ENCODE measurements at places on chromosomes 6 and 20. TPM values are rescaled to one million over a fixed set of nuclear protein-coding genes. Genes with fewer than 3 reads are reported as not detected.

The RNF182 gene
- 1.8 TPM for total RNA-seq

The LRRC1 gene
- total RNA-seq = 2.6 TPM

The KHDC1L gene
- total RNA-seq = 2.2 TPM

The HLA-DQB1 gene
- not detected for total RNA-seq

GRCh38 chr6:99349171-99350141, at the start of gene FAXC:
FAXC (minus strand) TSS chr6:99349674; CDS start chr6:99349372, 302 bp downstream.
- DNase-seq = peak; percentile 73
- no peaks in the 10 kb centered on the region for H3K36me3 ChIP-seq
- H3K27me3 ChIP-seq = peaks cover 5% of the 10 kb centered on the region
- H3K4me1 ChIP-seq = peaks cover 9% of the 10 kb centered on the region

GRCh38 chr20:10430000-10430466, 4.0 kb downstream of the MKKS start:
- no peak overlapping the region for H3K4me3 ChIP-seq
- peaks cover 3% of the 10 kb centered on the region for H3K27me3 ChIP-seq
- H3K4me1 ChIP-seq = peaks cover 23% of the 10 kb centered on the region

DNA sequence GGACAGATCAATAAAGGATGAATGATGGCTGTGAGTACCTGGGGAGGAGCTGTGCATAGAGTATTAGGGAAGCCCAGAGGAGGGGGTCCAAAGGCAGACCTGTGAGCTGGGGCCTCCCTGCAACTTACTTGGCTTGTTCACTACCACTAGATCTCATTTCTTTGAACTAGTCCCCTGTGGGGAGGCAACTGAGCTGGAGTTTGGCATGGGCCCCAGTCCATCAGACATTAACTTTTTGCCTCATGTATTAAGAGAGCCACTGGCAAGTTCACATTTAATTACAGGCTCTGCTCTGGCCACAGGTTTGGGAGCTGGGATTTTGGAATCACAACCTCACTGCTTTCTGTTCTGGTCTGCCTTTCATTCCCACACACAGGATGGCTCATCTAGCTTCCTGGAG, 254.1 kb downstream of the PRL start:
- H3K4me3 ChIP-seq = no peak overlapping the region
- no peak overlapping the region for H3K27ac ChIP-seq
- H3K27me3 ChIP-seq = peaks cover 1% of the 10 kb centered on the region
- no peak for DNase-seq
- peaks cover 10% of the 10 kb centered on the region for H3K36me3 ChIP-seq

DNA sequence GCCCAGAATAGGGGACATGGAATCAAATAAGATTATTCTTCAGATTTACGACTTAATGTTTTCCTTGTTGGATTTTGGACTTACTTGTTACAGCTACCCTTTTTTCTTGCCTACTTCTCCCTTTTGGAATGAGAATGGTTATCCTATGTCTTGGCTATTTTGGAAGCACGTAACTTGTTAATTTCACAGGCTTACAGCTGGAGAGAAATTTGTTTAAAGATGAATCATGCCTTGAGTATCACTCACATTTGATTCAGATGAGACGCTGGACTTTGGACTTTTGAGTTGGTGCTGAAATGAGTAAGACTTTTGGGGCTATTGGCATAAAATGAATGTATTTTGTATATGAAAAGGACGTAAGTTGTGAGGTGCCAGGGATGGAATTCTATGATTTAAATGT, 83.3 kb downstream of the SMPDL3A start:
- H3K36me3 ChIP-seq = no peaks in the 10 kb centered on the region
- H3K27me3 ChIP-seq = no peaks in the 10 kb centered on the region
- peaks cover 4% of the 10 kb centered on the region for H3K4me1 ChIP-seq
- no peak for DNase-seq

DNA sequence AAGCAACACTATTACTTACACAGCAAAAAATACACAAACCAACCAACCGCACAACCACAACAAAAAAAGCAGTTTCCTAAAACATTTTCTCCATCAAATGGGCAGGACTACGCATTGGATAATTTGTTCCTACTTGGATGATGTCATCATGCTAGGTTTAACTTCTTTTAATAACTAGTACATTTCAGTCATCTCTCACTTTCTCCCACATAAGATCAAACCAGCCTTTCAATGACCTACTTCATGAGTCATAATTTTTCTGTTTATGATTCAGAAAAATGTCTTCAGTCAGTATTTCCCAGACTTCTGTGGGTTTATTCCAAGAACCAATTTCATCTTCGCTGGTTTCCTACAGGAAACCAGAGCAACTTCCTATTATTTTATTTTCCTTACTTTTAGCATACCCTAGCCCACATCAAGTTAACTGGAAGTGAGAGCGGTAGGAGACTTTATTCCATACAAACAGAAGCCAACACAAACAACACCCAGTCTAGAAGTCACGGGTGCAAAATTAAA, 134.2 kb downstream of the GMDS start:
- peaks cover 9% of the 10 kb centered on the region for H3K36me3 ChIP-seq
- H3K27ac ChIP-seq = no peak overlapping the region
- H3K4me3 ChIP-seq = no peak overlapping the region
- H3K27me3 ChIP-seq = no peaks in the 10 kb centered on the region

DNA sequence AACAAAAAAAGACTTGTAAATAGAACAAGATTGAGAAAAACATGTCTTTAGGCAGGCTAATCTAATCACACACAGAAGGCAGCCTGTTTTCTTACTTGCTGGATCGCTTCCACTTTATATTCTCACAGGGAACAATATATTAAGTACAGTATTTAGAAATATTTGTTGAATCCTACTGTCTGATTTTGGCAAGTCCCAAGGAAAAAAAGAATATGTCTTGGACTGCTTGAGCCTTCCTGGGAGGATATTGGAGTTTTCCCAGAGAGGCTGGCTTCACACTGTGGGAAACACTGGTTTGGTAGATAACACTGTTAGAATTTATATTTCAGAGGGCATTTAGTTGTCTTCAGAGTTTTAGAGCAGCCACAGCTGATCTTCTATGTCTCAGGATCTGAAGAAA, 229.7 kb downstream of the PRL start:
- peaks cover 21% of the 10 kb centered on the region for H3K4me1 ChIP-seq
- peaks cover 5% of the 10 kb centered on the region for H3K27me3 ChIP-seq
- no peak for DNase-seq
- H3K4me3 ChIP-seq = no peak overlapping the region

DNA sequence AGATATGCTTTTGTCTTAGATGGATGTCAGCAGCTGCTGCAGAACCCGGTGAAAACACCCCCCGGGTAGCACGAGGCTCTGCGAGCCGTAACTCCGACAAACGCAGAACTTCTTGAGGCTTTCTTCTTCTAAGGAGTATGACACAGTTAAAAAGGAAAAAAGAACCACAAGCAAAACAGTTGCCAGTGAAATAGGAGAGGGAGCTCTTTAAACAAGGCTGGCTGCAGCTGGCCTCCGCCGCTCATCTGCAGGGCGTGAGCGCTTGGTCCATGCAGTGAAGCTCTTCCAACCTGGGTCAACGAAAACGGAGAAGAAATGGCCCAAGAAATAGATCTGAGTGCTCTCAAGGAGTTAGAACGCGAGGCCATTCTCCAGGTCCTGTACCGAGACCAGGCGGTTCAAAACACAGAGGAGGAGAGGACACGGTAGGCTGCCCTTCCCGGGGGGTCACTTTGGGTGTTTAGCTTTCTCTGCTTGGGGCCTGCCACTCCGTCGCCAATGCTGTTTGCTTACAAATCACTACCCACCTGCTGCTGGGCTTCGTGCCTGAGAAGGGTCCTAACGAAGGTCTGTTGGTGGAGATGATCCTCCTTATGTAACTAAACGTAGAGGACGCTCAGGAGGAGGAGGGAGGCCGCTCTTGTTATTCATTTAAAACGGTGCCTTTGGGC, 13.2 kb downstream of the SYTL3 start:
- no peak for DNase-seq
- no peak overlapping the region for H3K4me3 ChIP-seq
- H3K36me3 ChIP-seq = no peaks in the 10 kb centered on the region

- DNase-seq = peak; percentile 80
- H3K4me3 ChIP-seq = peak overlapping the region; percentile 5
- peaks cover 9% of the 10 kb centered on the region for H3K27me3 ChIP-seq
- peaks cover 16% of the 10 kb centered on the region for H3K4me1 ChIP-seq
- H3K27ac ChIP-seq = no peak overlapping the region
Measured at GRCh38 chr20:62136283-62137091, 6.7 kb downstream of the PSMA7 start.
